Suppressor macrophage treated with lipopolysaccharide for 1 hour (primary cell): ENCODE measurements at places on chromosomes 4 and X.

DNA sequence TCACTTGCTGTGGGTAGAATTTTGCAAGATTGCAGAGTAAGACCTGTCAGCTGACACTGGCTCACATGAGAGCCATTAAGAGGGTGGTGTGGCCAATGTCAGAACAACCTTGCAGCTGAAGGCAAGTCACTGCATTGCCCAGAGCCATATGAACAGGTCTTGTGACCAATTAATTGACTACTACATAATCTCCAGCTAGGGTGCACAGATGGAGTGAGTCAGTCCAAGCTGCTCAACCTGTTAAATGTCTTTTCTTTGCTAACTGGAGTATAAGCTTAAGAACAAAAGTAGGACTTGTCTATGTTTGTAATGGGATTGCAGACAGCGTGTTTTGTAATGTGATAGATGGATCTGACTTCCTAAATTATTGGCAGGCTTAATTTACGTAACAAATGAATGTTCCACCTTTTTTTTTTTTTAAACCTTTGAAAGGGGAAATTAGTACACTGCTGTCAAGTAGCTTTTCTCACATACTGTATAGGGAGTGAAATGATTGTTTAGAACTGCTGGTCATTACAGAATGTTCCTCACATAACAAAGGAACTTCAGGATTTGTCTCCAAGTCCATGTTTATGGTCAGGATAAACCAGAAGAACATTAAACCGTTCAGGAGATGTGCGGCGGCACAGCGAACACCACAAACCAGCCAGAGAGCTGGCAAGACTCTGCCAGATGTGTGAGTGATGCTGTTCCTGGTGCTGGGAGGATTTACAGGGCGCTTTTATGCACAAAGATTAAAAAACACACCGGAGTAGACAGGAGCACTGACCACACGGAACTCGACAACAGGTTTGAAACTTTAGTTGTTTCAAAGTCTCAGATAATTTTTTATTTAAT is 37.0 kb downstream of the FNIP2 start:
- peak; percentile 85 for DNase-seq

- peak; percentile 91 for DNase-seq
Measured at GRCh38 chr4:37758226-37758625, 68.3 kb upstream of the PGM2 start.

DNA sequence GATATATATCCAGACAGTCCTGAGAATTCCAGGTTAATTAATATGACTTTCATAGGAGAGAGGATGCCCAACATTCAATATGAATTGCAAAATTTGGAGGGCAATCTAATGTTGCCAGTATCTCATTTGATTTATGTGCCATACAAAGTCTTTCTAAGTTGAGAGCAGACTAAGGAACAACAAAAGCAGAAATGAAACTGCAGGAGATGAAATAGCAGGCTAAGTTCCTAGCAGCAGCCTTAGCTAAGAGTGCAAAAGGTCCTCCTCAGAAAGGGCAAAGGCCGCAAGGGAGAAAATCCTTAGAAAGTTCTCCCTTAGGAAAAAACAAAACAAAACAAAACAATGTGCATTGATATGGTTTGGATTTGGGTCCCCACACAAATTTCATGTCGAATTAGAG is 602.9 kb upstream of the HTR2C start:
- DNase-seq = peak; percentile 59

GRCh38 chrX:41889317-41890025 is 33.9 kb downstream of the CASK start:
- DNase-seq = no peak

DNA sequence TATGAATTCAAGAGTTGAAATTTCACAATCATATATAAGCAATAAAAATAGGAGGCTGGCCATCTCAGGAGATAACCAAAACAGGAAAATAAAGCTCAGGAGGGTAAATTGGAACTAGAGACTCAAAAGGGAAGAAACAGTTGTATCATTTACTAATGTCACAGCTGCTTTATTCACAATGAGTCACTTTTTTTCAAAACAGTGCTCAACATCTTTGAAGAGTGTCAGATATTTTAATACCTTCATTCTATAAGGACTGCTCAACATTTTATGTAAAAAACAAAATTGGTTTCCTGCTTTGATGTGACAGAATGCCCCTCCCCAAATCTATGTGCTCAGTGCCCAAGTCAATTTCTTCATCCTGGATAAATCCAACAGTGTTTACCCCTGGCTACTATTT is 97.7 kb downstream of the DDX60 start:
- DNase-seq = no peak

DNA sequence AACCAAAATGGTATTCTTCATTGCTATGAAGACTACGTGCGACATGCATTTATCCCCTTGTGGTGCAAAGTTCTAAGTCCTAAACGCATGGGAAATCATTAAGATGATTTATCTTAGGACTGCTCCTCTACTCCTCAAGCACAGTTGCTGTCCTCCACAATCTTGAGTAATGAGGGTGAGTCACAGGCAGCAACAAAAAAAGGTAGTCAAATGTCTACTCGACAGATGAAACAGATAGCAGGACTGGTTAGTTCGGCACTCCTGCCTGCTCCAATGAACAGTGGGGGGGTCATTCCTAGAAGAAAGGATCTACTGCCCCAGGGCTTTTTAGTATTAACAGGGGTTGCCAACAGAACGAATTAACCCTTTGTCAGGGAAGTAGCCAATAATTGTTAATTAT is 233.7 kb upstream of the FGF13 start:
- DNase-seq = no peak

DNA sequence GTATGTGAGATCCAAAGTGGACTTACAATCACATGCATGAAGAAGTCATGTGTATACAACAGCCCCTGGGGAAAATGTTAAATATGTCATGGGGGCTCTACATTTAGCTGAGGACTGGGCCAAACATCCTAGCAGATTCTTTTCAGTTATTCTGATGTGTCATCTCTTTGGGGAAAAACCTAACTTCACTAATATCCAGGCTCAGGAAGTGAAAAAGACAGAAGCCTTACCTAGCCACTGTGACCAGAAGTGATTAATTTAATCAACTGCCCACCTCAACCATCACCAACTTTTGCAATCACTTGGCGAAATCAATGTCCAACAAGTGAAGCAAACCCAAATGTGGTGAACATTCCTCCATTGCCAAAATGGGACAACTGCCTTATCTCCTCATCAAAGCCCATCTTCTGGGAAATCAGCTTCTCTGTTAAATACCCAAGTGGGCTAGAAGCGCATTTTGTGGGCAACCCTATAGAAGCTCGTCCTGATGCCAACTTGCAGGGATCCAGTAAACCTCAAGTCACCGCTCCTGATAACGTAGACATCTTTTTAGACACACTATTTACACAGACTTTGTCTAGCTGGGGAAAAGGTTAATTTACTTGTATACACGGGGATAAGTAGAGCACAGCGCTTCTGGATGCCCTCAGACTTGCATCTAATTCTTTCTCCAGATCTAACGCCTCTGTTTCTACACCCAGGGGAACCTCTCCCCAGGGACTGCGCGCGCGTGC is 1.4 kb upstream of the HHIP start:
- no peak for DNase-seq

DNA sequence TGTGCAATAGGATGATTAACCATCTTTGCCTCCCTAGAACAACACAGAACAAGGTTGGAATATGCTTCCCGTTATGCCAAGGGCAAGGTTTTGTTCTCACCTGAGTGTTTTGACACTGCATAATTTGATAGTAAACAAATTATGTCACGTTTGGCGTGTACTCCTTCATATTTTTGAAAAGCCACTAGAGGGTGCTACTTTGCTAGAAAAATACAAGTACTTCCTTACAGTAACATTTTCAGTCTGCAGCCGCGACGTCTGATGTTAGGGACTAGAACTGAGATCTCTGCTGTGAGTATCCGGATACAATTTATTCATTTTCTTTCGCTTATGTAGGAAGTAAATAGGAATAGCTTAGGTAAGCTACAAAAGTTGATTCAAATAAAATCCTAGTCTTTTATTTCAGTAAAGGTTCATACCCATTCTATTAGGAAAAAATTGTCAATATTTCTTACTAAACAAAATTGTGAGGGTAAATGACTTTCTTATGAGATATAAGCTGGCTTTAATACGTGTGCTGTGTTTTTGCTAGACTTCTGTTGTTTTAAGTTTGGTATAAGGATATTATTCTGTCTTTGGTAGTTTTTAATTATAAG is 181.1 kb upstream of the WDFY3 start:
- peak; percentile 57 for DNase-seq

- DNase-seq = peak; percentile 61
Measured at GRCh38 chr4:80125252-80126177, 52.5 kb upstream of the ANTXR2 start.

GRCh38 chr4:108796173-108796572 is 33.3 kb upstream of the ETNPPL start:
- DNase-seq = no peak

GRCh38 chrX:104318330-104319009 is 63.7 kb upstream of the ESX1 start:
- DNase-seq = no peak

GRCh38 chr4:17753646-17754045 is 27.8 kb downstream of the FAM184B start:
- no peak for DNase-seq

- no peak for DNase-seq
Measured at GRCh38 chr4:18050448-18050847, 28.9 kb upstream of the LCORL start.

DNA sequence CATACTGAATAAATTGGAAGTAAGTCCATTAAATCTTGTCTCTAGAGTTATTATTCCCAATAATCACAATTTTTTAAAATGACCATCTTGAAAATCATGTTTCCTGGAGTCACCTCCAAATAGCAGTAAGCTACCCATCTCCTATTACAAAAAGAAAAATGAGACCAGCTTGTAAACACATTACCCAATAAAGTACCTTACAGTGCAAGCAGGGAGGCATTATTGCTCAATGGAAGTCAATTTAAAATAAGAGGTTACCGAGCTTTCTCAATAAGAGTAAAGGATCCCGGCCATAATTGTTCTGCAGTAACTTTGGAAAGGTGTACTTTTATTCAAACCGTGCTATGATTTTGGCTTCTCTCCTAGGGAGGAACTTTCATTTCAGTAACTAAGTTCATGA is 78.0 kb downstream of the DMD start:
- no peak for DNase-seq

- no peak for DNase-seq
Measured at GRCh38 chr4:1017706-1018105, 6.3 kb downstream of the FGFRL1 start.

DNA sequence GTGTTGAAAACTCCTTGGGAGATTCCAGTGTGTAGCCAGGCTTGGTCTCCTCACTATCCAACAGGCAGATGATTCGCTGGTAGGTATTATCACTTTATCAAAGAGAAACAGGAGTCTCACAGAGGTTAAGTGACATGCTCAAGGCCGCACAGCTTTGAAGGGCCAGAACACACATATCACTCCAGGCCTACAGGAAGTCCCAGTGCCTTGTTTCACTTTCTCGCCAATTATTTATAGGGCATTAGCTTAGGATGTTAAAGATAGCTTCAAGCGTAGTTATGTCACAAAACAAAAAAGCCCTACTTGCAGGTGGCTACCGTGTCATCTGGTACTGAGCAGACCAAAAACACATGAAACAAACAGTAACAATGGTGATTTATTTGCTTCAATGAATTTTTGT is 13.2 kb downstream of the ATP8A1 start:
- DNase-seq = no peak

GRCh38 chr4:165662341-165662740 is 210.7 kb upstream of the TLL1 start:
- DNase-seq = no peak

GRCh38 chr4:134780244-134780643 is 578.7 kb upstream of the PABPC4L start:
- no peak for DNase-seq

- peak; percentile 53 for DNase-seq
Measured at GRCh38 chrX:153933748-153934147, 1.1 kb downstream of the NAA10 start.

DNA sequence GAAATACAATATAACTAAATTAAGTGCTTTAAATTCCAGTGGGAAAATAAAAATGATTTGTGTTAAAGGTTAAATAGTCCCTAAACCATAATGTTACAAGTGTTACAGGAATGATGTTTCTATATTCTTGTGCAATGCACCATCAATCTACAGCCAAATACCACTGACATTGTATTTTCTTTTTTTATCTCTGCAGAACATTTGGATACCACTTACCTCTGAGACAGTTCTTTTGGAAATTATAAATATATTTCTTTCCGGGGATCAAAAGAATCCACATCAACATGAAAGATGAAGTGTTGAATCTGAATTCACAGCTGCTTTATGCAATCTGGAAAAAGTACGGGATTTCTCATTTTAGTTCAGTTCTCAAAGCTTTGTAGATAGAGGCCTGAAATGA is 518.3 kb upstream of the AGA start:
- no peak for DNase-seq

GRCh38 chrX:126770179-126770578 is 49.4 kb upstream of the PRR32 start:
- DNase-seq = peak; percentile 11

- no peak for DNase-seq
Measured at GRCh38 chr4:166366012-166366411, 493.0 kb downstream of the TLL1 start.

DNA sequence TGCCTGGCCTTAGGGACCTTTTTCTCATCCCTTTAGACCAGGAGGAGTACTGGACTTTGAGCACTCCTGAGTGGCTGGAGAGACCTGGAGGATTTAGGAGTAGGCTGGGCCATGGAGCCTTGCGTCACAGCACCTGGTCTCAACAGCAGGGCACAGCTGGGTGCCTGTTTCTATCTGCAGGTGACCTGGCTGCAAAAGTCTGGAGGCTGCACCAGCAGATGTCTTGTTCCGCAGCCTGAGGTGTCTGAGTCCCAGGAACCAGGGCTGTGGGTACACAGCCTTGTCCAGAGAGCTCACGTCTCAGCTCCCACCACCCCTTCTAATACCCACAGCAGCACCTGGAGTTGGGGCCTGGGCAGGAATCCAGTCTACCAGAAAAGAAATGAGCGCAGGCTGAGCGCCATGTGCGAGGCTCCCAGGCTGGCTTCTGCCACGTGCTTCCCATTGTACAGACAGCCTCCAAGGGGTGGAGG is 5.0 kb upstream of the NSD2 start:
- DNase-seq = no peak

DNA sequence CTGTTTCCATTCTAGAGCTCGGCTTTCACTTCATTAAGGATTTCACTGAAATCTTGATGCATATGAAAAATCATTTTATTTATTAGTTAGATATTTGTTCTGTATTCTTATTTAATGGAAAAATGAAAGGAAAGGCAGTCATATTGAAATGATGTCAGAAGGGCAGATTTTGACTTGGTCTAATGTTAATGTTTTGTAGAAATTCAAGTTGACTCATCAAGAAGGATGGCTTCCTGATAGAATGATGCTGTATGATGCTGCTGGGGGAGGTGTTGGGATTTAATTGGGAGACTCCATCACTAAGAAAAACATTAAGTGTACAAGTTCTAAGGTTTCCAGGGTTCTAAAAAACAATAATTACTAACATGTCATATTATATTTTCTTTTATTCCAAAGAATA is 204.8 kb downstream of the PDGFC start:
- DNase-seq = no peak
